NCI-H1694 treated with DMSO at 0.1 percent for 48 hours (cell line): ENCODE measurements at places on chromosomes 6 and 20.
A peak's percentile ranks its signal among the peaks of the same experiment; 100 is the strongest.

DNA sequence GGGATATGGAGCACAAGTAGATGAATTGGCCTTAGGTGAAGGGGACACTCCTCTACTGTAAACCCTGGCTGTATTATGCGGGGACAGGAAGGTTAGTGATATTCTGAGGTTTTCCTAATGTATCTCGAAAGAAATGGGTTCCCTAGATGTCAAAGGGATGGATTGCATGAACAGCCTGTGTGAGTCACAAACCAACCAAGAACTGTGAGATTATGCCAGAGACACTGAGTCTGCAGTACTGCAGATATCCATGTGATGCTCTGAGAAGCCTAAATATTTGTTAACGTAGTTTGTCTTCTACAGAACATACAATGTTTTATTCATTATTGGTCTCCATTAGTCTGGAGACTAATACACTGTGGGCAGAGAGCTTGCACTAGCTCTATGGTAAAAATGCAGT is 182.2 kb downstream of the AKAP7 start:
- no peak for DNase-seq

DNA sequence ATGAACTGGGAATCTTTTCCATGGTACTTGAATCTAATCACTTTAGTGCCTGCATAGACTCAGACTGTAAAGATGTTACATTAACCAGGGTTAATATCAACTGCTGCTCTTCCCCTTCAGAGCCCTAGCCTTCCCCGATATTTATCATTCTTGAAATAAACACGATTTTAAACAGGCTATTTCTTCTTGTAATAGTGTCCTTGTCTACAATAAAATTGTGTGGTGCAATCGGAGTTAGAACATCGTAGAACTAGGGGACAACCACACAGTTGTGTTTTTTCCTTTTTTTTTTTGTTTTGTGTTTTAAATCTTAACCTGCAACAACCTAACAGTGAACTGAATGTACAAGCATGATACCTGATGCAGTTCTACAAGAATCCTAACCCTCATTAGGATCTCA is 4.5 kb downstream of the GJA1 start:
- no peak for DNase-seq

DNA sequence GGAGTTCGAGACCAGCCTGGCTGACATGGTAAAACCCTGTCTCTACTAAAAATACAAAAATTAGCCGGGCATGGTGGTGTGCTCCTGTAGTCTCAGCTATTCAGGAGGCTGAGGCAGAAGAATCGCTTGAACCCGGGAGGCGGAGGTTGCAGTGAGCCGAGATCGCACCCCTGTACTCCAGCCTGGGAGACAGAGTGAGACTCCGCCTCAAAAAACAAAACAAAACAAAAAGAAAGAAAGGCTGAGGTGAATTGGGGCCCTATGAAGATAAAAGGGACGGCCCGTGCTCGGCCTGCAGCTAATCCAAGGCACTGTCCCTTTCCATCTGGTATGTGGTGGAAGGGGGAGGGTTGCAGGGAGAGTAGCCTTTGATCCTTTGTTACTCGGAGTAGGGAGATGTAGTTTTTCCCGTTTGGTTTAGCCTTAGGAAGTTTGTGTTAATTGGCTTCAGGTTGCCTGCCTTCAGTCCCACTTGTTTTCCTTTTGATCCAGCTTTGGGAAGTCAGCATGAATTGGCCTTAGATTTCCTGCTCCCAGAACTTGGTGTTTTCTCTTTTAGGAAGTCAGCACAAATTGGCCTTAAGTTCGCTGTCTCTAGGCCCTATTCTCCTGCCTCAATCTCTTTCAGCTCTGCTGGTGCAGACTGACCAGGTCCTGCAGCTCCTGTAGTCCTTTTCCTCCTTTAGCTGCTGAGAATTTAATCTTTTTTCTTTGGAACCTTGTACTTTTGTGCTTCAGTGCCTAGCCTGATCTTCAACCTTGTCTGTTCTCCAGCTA is 36.1 kb upstream of the PAQR8 start:
- no peak for DNase-seq

DNA sequence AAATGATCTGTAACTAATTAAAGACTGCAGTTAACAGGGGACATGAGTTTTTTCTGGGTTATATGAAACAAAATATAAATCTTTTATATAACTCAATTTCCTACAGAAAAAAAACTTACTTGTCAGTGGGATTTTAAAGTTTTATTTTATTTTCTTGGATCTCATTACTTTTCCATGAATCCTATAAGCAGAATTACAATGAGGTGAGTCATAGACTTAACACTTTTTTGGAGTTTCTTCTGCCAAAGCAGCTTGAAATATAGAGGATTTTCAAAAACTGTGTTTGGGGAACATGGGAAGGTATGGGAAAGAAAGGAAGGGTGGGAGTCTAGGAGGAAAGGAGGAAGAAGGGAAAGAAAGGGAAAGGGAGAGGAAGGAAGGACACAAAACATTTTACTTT is 130.7 kb downstream of the AIG1 start:
- no peak for DNase-seq

- DNase-seq: no peak
Measured at GRCh38 chr20:60931696-60932095, 320.4 kb upstream of the CDH4 start.

GRCh38 chr6:75349262-75349984 is 64.8 kb upstream of the TMEM30A start:
- DNase-seq: no peak

- no peak for DNase-seq
Measured at GRCh38 chr6:55568808-55569439, 10.1 kb downstream of the HMGCLL1 start.

GRCh38 chr6:10740061-10740460 is 7.5 kb upstream of the TMEM14B start:
- DNase-seq: no peak

DNA sequence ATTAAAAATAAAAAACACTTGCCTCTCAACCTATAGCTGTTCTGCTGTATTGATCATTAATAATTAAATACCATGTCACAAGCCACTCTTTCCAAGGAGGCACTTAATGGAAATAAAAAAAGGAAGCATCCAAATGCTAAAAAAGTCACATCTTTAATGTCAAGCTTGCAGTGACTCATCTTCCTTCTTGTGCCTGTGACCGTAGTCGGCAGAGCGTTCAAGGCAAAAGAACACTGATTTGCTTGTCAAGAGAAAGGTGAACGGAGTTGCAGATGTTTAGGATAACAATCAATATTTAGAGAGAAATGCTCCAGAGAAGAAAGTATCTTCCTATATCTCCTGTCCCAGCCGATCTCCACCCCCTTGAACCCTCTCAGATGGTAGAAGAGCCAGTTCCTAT is 341.0 kb upstream of the OPRM1 start:
- no peak for DNase-seq

- DNase-seq: no peak
Measured at GRCh38 chr20:43529457-43530153, 22.1 kb downstream of the L3MBTL1 start.

GRCh38 chr6:15440040-15440439 is 194.2 kb downstream of the JARID2 start:
- no peak for DNase-seq

GRCh38 chr6:99334526-99335127 is 14.8 kb downstream of the FAXC start:
- DNase-seq: peak; percentile 54

DNA sequence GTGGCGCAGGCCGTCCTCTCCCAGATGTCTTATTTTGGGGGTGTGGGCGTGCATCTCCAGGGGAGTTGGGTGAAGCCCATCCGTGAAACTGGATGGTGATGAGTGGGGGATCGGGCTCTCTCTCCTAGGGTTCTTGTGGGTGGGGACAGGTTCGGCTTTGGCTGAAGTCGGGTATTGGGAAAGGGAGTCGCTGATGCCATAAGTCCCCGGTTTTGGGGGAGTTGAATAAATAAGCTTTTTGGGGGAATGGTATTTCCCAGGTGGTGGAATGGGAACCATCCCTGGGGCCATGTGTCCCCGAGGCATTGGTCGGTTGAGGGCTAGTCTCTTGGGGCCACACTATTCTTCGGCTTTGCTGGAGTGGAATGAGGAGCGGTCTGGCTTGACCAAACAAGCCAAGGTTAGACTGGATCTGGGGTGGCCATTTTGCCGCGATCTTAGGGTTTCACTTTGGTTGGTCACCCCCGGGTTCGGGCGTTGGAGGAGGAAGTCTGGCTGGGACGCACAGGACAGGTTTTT is 481 bp downstream of the ZNF133 start:
- DNase-seq: no peak

GRCh38 chr20:1291191-1291741 is 25.2 kb downstream of the SNPH start:
- no peak for DNase-seq

DNA sequence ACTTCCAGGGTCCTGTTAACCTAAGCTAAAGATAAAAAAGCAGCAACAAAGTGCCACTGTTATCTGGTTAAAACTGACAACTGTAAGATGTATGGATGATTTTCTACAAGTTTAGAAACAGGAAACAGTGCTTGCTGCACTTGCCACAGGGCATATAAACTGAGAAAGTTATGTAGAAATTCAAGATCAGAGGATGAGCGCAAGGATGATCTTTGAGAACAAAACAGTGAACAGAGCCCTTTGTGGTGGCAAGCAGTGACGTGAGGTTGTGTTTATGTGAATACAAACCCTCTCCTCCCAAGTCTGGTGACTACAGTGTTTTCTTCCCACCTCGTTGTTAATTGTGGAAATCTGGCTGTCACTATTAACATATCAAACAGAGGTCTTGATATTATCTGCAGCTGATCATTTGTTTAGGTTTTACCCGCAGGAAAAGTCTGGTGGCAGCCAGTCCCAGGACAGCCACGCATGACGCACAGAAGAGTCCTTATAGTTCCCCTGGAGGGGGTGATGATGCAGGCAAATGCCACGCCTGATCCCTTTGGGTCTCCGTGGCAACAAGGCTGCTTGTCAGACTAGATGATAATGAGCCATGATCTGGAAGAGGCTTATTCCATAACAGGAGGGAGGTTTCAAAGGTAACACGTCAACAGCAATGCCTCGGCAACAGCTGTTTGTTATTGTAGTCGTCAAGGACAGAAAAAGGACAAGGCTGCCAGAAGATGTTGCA is 43.1 kb upstream of the TNFAIP3 start:
- DNase-seq: no peak

DNA sequence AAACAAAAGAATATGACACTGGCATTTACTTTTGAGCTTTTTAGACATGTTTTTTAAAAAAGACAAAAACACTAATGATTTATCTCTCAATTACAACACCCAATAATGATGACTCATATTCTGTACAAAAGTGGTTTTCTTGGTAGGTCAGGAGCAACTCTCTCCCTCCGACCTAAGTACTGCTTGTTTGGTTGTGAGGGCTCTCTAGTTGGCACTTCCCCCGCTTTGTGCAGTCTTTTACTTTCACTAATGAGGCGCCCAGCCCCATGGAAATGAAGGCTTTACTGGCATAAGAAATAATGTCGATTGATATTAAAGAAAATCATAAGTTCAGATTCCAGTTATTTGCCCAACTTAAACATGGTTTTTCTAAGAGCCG is 1.3 kb downstream of the KPNA5 start:
- DNase-seq: no peak

DNA sequence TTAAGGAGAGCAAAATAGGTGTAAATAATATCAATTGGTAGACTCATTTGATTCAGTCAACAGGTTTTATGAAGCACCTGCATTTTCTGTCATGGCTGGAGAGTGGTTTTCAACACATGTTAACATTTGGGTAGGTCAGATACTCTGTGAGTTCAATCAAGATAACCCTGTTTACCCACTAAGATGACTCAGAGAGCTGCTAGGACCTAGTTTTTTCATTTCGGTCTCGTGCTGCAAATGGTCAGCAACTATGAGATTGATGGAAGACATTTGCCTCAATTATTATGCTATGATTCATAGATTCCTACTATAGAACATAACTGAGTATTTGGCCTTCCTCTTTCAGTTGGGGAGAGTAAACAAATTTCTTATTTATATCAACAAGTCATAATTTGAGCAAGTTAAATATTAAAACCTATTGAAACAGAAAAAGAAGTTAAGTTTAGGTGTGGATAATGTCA is 391.4 kb upstream of the CITED2 start:
- no peak for DNase-seq

GRCh38 chr6:151901009-151901411 is 93.5 kb downstream of the ESR1 start:
- DNase-seq: no peak

- peak; percentile 42 for DNase-seq
Measured at GRCh38 chr6:92777146-92777740, 642.1 kb downstream of the EPHA7 start.

- DNase-seq: no peak
Measured at GRCh38 chr6:39225946-39226437, 3.3 kb downstream of the KCNK5 start.

DNA sequence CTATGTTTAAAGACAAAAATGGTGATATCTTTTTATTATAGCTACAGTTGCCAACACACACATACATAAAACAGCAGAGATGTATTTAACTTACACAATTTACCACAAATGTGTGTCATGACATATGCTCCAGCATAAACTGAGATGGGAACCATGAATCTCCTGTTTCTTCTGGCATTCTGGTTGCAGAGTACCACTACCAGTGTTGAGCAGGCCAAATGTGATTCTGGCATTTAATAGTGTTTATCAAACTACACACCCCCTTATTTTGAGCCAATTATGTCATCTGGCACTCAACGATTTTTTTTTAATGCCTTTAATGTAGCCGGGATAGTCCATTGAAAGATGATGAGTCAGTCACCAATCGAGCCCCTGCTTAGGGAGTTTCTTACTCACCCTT is 59.0 kb upstream of the TPD52L1 start:
- peak; percentile 2 for DNase-seq

DNA sequence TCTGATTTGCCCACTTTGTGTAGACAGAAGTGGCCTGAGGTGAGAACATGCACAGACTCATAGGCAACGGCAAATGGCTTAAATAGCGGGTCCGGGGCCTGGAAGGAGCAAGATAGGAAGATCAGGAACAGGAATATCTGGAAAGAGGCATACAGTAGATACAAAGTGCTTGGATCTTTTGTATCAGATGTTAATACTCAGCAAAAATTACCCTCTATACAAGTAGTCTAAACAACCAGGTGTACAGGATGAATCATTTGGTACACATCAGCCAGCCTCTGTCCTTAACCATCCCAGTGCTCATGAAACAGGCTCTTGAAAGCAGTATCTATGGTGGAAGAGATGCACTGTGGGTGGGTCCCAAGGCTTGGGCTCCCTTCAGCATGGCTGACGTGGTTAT is 28.9 kb upstream of the HLA-C start:
- no peak for DNase-seq

- no peak for DNase-seq
Measured at GRCh38 chr20:61732511-61733210, 333.0 kb downstream of the TAF4 start.

- no peak for DNase-seq
Measured at GRCh38 chr20:49285233-49285668, 7.4 kb upstream of the ZNFX1 start.

GRCh38 chr6:42071881-42072583 is 21.7 kb downstream of the TAF8 start:
- no peak for DNase-seq

GRCh38 chr6:168221000-168221399 is 98.6 kb downstream of the DACT2 start:
- DNase-seq: no peak
